ENCODE measurements at places on chromosomes 6 and 20.

GRCh38 chr6:113671421-113671820 lies 185.7 kb upstream of the MARCKS start:
- DNase-seq = no peak

DNA sequence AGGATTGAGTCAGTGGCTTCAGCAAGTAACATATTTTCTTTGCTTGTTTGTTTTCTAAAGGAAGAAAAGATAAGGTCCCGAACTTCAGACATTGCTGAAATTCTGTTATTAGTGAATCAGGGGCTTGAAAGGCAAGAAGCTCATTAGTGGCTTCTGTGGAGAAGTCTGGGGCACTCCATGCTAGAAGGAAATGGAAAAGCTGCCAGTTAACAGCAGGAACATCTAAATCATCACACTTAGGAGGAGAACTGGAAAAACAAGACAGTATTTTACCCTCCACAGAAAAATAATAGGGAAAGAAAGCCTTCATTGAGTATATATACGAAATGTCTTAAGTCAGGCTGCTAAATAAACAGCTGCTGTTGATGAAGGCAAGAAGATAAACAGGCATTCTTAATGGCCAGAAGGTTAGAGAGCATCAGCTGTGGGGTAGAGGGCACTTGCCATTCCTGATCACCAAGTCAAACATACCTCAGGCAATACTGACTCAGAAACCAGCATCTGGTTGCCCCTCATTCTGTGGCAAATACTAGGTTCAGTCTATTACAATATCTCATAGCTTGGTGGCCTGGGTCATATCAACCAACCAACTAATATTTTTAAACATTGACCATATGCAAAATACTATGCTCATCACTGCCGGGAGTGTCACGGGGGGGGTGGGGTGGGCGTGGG lies 143.2 kb upstream of the TENT5A start:
- DNase-seq = no peak

DNA sequence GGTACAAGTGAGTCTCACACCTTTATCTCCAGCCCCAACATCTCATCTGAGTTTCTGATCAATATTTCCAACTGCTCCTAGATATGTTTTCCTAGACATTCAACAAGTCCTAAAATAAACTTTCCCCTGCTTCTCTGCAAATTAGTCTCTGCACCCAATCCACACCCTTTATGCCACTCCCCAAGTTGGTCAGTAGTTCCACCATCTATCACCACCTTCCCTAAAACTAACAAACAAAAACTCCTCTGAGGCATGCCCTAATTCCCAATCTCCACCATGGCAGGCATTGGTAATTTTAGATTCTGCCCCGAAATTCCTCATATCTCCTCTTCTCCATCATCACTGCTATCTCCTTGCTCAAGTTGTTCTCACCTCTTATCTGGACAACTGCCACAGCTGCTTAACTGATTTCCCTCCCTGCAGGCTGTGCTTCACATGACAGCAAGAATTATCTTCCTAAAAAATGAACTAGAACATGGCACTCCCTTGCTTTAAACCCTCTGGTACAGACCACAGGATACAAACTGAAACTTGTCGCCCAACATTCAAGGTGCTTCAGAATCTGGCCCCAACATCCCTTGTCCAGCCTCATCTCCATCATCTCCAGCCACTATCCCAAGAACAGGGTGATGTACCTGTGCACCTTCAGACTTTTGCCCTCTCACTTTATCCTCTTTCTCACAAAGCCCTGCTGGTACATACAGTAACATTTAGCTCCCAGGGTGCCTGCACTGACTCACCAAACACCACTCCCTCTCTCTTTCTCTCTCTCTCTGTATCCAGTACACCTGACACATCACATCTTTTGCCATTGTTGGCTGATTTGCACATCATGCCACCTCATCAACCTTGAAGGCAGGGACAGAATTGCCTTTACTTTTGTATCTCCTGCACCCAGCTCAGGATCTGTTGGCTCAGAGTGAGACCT lies 55.5 kb downstream of the ZHX3 start:
- DNase-seq = no peak

GRCh38 chr6:28597924-28598722 lies 72.4 kb downstream of the GPX5 start:
- peak; percentile 44 for DNase-seq

GRCh38 chr6:97626671-97627441 lies 343.8 kb upstream of the MMS22L start:
- DNase-seq = no peak

- DNase-seq = no peak
Observed at GRCh38 chr6:30689022-30689865, 1.5 kb downstream of the NRM start.

- no peak for DNase-seq
Observed at GRCh38 chr6:112014483-112014882, 39.4 kb upstream of the CCN6 start.

- DNase-seq = no peak
Observed at GRCh38 chr6:148790404-148790803, 43.6 kb downstream of the UST start.

DNA sequence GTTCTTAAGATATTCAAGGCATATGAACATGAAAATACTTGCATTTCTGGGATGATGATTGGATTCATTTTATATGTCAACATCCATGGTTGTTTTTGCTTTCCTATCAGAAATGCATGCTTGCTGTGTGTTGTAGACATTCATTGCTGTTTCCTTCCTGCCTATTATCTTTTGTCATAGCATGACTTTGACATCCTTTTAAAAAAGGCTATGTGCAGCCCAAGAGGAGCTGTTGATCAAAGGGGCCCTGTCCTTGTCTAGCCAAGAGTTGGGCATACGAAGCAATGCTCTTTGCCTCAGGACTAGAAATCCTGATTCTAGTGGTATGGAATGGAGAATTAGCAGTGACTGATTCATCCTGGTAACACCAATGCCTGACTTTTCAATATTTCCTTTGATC lies 143.1 kb downstream of the RNF144B start:
- DNase-seq = no peak

DNA sequence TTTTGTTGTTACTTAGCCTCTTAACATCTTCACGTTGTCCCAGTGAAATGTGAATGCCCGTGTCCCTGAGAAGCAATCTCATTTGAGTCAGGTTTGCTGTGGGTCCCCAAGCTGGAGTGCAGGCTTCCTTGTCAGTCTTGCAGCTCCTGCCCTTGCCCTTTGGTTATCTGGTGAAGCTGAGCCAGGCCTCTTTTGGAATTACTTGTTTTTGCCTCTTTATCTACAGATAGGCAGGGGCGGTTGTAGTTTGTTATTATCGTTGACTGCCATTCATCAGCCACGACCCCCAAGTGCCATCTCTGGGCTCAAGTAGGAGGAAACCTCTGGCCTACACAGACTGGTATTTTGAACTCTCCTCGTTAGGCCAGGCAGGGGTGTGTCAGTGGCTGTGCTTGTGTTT lies 2.2 kb downstream of the TMEM14C start:
- DNase-seq = no peak

DNA sequence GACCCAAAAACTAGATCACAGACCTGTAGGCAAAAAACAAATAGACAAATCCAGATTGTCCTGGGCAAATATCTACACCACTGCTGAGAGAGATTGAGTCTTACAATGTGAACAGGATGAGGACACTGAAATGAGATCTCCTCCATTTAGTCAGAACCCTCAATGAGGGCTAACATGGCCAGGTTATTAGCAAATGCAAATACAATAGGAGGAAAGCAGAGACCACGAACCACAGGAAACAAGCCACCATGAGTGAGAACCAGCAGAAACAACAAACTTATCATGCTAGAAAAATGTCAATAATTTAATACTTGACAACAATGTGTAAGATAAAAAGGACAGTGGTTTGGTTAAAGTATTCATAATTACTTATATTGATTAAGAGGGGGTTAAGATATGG lies 162.8 kb downstream of the SYNE1 start:
- peak; percentile 37 for DNase-seq

DNA sequence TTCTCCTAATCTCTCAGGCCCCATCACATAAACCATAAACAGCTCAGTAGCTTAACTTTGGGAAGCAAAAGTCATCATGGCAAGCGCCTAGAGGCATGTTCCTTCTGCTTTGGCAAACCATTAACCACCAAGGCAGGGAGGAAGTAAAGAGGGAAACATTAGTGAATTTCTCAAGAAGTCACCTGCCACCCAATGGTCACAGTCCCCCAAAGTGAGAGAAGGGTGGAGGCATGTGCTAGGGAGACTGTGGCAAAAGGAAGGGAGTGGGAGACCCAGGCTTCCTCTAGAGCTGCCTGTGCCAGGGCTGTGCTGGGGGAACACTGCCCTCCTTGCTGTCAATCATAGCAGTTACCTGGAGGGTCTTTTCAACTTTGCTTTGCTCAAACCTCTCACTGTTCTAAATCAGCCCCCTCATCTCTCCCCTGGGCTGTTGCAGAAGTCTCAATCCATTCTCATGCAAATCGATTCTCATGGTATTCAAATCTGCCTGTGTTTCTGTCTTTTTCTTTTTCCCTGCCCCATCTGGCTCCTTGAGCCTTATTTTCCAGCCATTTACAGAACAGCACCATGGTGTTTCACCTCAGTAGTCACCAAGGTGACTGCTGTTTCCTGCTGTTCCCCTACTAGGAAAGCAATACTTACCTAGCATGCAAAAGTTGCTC lies 1.8 kb upstream of the RNF24 start:
- DNase-seq = no peak

- peak; percentile 18 for DNase-seq
Observed at GRCh38 chr6:26124781-26125685, 37.8 kb downstream of the HFE start.

DNA sequence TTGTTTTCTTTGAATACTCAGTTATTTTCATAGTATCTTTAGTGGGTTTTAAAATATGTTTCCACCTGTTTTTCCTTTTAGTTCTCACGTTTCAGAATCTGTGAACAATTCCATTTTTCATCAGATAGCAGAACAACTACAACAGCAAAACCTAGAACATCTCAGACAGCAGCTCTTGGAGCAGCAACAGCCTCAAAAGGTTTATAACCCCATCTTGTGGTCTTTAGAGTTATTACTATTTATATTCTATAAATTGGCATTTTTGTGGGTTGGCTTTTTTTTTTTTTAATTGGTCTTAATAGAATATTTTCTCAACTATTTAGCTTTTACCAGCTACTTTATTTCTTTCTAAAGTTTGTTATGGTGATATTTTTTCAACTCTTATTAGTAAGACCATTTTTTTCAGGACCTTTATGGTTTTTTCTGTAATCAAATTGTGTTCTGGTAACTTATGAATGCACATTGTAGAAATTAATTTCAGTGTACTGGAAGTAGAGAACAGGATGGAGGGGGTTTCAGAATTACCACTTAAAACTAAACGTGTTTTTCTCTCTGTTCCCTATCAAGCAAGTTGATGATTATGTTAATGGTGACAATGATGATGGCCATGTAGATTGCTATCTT lies 72.2 kb downstream of the SCAF8 start:
- DNase-seq = no peak

DNA sequence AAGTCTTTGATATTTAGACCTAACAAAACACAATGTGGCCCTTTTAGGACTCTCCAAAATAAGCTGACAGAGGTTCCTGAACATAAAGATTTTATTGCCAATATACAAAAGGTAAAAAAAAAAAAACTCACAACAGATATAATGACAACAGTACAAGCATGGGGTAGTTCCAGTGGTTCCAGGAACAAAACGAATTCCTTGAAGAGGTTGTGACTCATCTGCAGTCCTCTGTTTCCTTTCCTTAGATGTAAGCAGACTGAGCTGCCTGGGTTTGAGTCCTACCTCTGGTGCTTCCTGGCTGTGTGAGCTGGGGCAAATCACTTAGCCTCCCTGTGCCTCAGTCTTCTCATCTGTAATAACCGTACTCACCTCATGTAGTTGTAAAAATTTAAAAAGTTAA lies 13.3 kb upstream of the CTAGE9 start:
- DNase-seq = no peak

DNA sequence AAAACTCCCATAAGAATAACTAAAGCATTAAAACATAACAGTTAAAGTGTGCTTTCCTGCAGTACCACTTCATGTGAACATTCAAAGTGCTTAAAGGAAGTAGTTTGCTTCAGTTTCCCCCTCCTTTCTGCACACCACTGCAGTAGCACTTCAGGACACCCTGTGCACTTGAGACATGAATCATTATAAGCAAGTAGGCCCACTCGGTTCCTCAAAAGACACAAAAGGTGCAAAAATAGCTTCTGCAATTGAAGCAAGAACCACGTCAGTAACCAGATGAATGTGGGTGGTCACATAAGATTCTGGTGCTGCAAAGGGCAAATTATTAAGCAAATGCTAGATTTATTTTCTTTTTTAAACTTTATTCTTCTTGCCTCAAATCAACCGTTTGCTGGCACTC lies 160.6 kb downstream of the HIVEP2 start:
- no peak for DNase-seq

DNA sequence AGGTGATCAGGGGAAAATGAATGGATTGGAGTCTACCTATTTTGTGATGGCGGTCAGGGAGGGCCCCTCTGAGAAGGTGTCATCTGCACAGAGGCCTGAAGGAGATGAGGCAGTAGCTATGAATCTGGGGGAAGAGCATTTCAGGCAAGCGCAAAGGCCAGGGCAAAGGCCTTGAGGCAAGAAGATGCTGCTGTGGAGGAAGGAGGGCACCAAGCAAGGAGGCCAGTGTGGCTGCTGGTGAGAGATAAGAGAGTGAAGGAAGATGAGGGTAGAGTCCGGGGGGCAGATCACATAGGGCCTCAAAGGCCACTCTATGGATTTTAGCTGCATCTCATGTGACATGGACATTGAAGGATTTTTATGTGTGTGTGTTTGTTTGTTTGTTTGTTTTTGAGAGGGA lies 20.6 kb upstream of the CSNK2A1 start:
- DNase-seq = no peak

DNA sequence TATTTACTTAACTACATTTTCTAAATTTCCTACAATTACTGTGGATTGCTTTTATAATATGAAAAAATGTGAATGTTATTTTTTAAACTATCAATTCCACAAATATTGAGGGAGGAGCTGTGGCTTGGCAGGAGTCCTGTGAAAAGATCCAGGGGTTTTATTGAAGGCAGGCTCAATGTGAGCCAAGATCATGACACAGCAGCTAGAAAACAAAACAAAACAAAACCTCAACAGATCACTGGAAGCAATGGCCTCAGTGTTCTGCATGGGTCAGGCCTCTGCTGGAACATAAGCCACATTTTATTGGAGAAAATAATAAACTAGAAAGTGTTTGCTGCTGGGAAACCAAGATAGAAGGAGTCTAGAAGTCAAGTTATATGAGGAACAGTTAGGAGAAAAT lies 19.4 kb upstream of the RCAN2 start:
- no peak for DNase-seq

DNA sequence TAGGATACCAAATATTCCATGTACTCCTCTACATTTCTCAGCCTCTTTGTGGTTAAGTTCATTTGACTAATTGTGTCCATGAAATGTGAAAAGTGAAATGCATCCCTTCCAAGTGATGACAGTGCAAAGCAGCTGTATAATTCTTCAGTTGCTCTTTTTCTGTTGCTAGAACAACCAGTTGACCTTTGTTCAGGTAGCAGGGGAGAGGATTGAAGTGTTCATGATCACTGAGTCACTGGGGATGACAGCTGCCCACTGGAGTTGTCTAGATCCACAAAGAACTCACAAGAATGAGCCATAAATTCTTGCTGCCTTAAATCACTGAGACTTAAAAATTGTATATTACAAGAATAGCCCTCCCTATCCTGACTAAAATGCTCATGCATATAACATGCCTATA lies 254.6 kb downstream of the EPHA7 start:
- peak; percentile 7 for DNase-seq

Measured in RCC 7860 (cell line).